ENCODE measurements at places on chromosomes 4 and X.

- no peak for DNase-seq
Measured at GRCh38 chrX:84168574-84168973, 19.4 kb downstream of the RPS6KA6 start.

DNA sequence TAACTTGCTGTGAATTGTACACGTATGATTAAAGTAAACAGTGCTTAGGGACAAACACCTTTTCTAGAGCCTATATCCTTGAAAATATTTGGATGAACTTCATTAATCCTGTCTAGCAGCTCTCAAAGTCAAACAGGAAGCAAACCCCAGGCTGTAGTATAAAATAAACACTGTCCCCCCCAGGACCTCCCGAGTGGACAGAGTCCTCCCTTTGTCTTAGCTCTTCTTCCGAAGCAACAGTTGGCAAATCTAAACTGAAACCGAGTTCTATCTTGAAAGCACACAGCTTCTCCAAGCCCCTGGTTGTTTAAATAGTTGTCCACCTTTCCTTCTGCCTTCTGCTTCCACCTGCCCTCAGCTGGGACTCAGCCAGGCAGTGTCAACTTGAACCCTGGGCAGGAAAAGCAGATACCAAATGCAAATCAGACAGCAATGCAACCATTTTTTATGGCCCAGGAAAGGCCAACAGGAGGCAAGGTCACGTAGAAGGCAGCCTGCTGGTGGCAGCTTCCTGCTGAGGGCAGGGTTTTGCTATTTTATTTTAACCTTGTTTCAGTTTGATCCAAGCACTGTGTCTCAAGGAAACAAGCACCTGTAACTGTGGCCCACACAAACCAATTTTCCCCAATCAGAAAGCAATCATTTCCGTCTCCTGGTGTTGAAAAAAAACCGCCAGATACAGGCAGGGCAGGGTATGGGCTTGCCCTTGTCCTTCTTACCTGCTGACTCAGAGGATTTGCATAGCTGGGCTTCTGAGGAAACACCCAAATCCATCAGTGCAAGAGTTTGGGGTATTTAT is 110.3 kb upstream of the KIT start:
- DNase-seq: no peak

DNA sequence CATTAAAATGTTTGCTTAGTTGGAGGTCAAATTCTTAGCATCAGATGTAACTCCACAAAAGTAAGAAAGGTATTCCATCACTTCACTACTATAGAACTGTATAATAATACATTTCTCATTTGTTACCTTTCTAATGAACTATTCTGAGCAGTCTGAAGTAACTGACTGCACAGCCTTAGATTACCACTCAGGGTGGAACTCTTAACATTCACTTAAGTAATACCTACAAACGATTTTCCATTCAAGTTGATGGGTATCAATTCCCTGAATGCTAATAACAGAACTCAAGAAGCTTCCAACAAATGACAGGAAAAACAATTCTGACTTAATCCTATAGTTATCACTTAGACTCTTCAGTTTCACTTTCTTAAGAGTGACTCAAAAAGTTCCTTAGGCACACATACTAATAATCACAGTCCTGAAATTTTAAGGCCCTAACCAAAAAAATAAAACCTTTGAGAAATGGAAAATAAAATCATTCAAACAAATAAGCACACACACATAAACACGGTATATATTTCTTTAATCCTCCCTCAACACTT is 20.9 kb downstream of the HNRNPD start:
- DNase-seq: no peak

DNA sequence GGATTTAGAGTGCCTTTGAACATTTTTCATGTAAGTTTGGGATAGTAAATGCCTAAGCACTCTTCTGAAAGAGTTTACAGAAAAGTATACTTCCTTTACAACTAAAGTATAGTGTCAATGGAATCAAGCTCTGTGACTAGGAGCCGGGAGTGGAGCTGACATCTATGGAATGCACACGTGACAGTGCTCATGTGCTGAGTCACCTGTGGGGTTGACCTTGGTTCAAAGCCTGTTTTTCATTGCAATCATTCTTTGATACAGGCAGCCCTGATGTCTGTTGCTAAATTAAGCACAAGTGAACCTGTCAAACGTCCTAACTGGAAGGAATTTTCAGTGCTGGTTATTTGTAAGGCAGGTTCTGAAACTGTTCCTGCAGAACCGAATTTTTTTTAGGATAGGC is 82.5 kb downstream of the GPAT3 start:
- DNase-seq: no peak

DNA sequence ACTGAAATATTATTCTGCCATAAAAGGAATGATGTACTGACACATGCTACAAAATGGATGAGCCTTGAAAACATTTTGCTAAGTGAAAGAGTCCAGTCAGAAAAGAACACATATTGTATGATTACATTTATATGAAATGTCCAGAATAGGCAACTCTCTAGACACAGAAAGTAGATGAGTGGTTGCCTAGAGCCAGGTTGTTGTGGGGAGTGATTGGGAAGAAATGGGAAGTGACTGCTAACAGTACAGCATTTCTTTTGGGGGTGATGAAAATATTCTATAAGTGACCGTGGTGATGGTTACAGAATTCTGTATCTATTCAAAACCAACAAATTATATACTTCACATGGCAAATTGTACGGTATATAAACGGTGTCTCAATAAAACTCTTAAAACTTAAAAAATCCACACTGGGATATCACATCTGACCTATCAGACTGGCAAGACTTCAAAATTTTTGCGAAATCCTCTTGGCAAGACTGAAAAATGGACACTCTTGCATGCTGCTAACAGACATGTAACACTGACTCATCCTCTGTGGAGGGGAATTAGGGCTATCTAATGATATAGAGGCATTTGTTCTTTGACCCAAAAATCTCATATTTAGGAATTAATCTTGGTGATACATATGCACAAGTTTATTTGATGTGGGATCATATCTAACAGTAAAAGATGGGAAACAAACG is 71.8 kb downstream of the FAM13A start:
- peak; percentile 51 for DNase-seq

GRCh38 chrX:36414056-36414455 is 494.5 kb downstream of the CFAP47 start:
- DNase-seq: no peak

DNA sequence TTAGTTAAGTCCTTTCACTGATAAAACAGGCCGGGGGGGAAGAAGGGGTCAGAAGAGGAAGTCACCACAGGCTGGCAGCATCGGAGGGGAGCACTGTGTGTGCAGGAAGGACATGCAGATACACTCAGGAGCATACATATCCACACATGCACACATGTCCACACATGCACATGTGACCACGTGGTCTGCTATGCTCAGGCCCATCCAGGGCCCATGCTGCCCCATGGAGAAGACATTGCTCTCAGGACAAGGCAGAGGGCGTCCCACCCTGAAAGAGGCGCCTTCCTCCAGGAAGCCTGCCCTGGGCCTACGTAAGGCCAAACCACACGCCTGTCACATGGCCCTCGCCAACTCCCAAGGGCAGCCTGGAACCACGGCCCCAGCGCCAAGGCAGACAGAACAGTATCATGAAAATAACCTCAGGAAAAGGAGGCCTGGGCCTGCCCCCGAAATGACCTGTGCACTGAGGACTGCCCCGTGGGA is 15.8 kb downstream of the WDR1 start:
- DNase-seq: no peak

DNA sequence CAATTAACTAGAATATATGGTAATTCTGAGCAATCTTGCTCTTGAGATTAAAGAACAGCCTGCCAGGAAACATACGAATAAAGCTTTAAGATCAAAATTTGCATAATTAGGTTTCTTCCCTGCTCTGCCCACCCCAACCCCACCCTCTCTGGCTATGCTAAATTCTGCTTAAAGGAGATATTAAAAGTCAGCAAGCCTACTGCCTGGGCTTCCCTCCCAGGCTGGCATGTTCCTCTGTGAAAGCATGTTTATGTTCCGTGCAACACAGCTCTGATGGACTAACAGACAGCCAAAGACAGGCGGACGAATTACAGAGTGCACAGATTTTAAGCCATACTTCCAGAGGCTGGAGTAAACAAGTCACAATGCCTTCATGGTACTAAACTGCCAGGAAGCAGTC is 28.4 kb downstream of the CD99L2 start:
- no peak for DNase-seq
